ENCODE measurements at places on chromosomes 7 and 10. TPM values are rescaled to one million over a fixed set of nuclear protein-coding genes. Genes with fewer than 3 reads are reported as not detected.

The SLC16A9 gene
- total RNA-seq: 5.6 TPM

The SLC35G1 gene
- 1.6 TPM for total RNA-seq

The BRI3 gene
- total RNA-seq: 198 TPM

The TDRD1 gene
- 2.0 TPM for total RNA-seq

The MRLN gene
- total RNA-seq: not detected

The NPSR1 gene
- total RNA-seq: not detected

The SLC37A3 gene
- 40.9 TPM for total RNA-seq

The SRRM3 gene
- 1.6 TPM for total RNA-seq

The BLNK gene
- 43.9 TPM for total RNA-seq

The SRI gene
- total RNA-seq: 77.8 TPM

The LRRN3 gene
- total RNA-seq: 0.81 TPM

The VAX1 gene
- total RNA-seq: not detected

The PTF1A gene
- total RNA-seq: not detected

The MAT1A gene
- total RNA-seq: 0.98 TPM

The GTF2IRD1 gene
- 28.9 TPM for total RNA-seq

The KNDC1 gene
- total RNA-seq: 5.2 TPM

The HYAL4 gene
- total RNA-seq: not detected

The ANAPC16 gene
- 128 TPM for total RNA-seq

The ZCCHC24 gene
- total RNA-seq: 36.7 TPM

The GPER1 gene
- total RNA-seq: 4.7 TPM

The PNLIPRP1 gene
- 2.1 TPM for total RNA-seq

The SMC3 gene
- 28.5 TPM for total RNA-seq

The TCF7L2 gene
- total RNA-seq: 35.3 TPM

The ANKRD30A gene
- total RNA-seq: not detected

The C10orf53 gene
- not detected for total RNA-seq

The UNC5B gene
- 115 TPM for total RNA-seq

The HABP2 gene
- total RNA-seq: 296 TPM

The C10orf62 gene
- 1.0 TPM for total RNA-seq

The CCZ1B gene
- 47.2 TPM for total RNA-seq

The ADAMTS14 gene
- total RNA-seq: 4.3 TPM

The PNLIP gene
- total RNA-seq: 5.4 TPM

The ERCC6 gene
- total RNA-seq: 31.0 TPM

The CLEC5A gene
- 11.6 TPM for total RNA-seq

The AVPI1 gene
- 20.1 TPM for total RNA-seq
